ENCODE measurements at places on chromosomes 2 and 18.

DNA sequence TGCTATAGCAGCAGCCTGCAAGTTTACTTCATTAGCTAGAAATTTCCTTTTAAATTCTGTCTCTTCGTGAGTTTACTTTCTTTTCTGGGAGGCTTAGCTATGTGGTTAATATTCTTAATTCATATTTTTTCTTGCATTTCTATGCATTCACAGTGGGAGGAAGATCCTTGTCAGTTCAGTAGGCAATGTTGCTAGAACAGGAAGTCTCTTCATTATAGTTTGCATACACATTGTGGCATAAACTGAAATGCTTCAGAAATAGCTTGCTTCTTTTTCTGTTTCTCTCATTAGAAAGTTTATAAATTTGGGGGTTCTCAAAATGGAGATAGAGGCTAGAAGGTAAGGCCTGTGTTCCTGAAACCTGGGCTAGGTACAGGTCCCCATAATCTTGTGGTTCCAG is 8.1 kb upstream of the ARHGAP15 start:
- DNase-seq, result no peak

GRCh38 chr2:202627042-202627441 is 7.7 kb upstream of the FAM117B start:
- no peak for DNase-seq

DNA sequence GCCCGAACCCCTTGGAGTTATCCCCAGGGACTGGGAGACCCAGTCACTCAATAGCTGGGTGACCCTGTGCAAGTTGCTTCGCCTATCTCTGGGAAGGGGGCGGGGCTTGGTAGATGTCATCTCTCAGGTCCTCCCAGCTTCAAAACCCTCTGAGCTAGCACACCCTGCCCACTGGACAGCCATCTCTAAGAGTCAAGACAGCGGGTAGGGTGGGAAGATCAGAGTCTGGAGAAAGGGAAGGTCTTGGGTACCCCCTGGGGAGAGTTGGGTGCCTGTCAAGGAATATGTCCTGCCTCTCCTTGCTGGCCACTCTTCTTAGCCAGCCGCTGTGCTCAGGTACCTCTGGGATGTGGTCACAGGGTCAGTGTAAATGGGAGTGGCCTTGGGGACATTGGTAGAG is 8.0 kb downstream of the GLI2 start:
- DNase-seq, result no peak

DNA sequence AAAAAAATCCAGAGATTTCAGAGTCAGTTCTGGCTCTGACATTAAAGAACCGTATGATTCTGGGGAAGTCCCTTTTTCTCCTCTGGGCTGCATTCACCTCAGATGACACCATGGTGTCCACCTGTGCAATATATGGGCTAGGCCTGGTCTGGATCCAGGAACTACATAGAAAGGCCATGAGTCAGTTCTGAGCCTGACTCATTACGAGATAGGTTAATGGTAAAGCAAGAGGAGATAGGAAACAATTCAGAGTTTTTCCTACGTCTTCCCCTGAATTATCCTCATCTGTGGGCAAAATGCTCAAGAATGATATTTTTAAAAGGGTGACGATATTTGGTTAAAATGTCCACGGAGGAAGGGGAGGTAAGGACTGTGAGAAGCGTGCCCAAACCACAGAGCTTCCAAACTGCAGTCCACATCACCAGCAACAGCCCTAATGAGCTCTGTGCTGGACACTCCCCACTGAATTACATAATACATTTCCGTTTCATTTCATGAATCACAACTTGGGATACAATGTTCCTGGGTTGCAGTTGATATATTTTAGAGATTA is 180.1 kb upstream of the OSR1 start:
- DNase-seq, result peak; percentile 91

GRCh38 chr2:26672818-26673393 is 19.6 kb upstream of the KCNK3 start:
- DNase-seq, result no peak

DNA sequence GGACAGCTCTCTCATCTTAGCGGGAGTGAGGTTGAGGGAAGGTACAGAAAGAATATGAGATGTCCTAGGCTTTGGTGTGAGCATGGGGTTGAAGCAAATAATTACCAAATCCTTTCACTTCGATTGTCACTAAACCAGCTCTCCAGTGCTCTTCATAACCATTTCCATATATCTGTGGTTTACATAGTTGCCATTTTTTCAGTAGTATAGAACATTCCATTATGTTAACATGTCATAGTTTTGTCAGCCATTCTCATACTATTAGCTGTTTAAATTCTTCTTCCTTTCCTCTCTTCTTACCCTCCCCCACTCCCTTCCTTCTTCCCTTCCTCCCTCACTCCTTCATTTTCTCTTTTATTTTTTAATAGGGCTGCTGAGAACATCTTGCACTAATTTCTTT is 205.9 kb downstream of the BABAM2 start:
- DNase-seq, result peak; percentile 89

DNA sequence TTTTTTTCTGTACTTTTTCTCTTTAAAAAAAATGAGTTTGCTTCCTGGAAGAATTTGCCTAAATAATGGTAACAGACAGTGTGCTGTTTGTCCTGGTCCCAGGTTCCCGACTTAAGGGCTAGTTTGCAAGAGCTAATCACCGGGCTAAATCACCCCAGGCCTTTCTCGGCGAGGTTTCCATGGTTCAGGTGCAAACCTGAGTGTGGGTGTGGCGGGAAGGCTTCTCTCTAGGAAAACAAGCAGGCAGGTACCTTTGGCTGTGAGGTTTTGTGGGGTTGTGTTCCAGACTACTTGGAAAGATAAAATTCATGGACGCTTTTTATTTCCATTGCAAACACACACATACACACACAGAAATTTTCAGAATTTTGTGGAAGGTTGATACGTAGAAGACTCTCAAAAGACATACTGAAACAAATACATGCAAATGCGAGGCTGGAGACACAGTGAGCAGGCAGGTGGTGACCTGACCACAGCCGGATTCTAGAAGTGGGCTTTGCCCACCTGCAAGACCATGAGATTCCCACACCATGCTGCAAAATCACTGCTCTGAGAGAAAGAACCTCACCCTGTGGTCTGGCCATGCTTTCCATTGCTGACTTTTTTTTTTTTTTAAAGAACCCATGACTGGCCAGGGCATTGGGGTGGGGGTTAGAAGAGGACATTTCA is 815 bp downstream of the CNDP1 start:
- DNase-seq, result no peak

DNA sequence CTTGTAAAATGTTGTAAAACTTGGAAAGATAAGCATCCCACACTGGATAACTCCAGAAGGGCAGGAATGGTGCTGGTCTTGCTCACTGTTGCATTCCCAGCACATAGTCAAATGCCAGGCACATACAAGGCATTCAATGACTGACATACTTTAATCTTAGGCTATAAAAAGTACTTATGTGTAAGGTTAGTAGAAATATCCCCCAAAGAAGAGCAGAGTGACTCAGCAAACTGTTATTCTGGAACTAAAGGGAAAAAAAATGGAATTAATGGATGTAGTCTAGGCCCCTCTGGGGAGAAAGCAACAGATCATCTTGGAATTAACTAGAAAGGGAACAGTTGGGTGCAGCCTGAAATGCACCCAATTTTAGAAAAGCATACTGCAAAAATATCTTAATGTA is 9.0 kb downstream of the ZBTB14 start:
- DNase-seq, result peak; percentile 4

GRCh38 chr2:105375001-105375561 is 23.8 kb downstream of the FHL2 start:
- DNase-seq, result peak; percentile 69

DNA sequence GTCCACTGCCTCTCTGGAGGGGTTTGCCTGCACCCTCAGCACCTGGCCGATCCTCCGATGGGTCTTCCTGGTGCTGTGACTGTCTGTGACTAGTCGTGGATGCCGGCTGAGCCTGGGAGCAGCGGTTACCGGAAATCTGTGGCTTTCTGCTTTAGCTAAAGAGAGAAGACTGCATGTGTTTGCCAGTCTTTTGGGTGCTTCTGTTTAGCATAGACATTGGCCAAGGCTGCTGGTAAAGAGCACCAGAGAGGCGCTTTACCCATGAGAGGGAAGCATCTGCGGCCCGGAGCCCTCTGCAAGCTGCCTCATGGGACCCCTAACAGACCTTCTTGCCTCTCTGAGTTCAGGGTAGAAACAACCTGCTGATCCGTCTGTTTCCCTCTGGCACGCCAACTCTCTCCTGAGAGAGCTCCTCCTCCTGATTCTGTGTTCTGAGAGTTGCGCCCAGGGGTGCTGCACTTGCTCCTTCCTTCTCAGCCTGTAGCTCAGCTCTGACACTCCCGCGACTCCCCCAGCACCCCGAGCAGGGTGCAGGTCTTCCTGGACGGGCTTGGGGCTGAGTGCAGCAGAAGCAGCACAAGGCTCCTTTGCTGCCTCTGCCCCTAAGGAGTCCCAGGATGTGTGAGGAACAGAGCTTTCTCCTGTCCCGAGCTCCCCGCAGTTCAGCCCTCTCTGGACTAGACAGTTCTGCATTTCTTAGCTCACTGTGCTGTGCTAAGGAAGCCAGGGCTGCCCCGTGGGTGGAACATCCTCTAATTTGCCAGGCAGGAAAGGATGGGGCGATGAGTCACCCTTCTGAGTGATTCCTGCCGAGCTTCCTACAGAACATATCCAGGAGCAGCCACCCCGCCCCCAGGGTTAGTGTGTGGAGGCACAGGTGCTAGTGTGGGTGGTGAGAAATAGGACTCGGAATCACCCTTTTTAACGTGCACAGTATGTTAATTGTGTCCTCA is 203.2 kb downstream of the SH3RF3 start:
- DNase-seq, result peak; percentile 94

DNA sequence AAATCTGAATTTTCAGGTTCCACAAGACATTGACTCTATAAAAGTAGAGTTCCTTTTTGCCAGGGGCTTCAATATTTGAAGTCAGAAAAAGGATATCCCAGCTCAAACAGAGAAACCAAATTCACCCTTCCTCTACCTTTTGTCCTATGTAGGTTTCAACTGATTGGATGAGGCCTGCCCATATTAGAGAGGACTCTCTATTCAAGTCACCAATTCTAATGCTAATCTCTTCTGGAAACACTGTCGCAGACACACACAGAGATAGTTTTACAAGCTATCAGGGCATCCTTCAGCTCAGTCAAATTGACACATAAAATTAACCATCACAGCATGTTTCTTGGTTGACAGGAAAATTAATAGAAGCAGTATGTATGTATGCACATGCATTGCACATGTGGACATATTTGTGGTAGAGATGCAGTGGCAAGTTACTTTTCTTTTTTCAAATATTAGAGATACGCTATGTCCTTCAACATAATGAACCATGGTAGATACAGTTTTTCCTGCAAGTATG is 207.1 kb downstream of the RAD51AP2 start:
- no peak for DNase-seq

DNA sequence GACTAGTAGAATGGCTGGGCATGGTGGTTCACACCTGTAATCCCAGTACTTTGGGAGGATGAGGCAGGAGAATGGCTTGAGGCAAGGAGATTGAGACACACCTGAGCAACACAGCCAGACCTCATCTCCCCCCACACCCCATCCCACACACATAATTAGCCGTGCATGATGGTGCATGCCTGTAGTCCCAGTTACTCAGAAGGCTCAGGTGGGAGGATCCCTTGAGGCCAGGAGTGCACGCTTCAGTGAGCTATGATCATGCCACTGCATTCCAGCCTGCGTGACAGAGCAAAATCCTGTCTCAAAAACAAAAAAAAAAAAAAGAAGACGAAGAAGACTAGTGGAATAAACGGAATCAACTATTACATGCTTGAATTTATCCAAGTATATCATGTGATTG is 150.0 kb downstream of the STK39 start:
- DNase-seq, result no peak

GRCh38 chr2:212477571-212477970 is 61.0 kb downstream of the ERBB4 start:
- no peak for DNase-seq

DNA sequence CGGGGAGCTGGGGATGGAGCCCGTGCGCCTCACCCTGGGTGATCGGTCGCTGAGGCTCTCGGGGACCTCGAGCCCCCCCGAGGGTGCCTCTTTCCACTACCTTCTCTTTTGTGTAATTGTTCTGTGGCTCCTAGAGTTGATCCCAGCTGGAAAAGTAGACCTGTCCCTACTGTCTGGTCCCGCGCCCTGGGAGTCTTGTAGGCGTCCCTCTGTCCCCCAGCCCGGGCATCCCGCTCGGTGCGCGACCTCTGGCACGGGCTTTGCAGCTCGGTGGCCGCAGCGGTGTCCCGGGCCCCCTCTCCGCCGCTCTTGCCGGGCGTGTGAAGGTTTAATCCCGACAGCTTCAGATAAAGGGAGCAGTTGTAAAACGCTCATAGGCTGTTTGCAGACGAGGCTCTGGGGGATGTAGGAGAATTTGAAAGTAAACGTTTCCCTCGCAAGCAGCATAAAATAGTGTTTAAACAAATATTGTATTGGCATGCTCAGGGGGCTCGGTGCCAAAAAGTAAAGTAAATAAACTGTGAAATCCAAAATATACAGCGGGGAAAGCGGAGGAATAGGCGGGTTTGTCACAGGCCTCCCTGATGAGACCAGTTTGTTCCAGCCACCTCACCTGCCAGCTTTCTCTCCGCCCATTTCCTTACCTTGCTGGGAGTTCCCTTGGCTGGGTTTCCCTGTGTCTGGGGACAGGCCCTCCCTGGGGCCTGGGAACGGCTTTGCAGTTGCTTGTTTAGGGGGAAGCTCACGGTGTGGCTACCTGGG is 1.9 kb downstream of the GLI2 start:
- peak; percentile 38 for DNase-seq

DNA sequence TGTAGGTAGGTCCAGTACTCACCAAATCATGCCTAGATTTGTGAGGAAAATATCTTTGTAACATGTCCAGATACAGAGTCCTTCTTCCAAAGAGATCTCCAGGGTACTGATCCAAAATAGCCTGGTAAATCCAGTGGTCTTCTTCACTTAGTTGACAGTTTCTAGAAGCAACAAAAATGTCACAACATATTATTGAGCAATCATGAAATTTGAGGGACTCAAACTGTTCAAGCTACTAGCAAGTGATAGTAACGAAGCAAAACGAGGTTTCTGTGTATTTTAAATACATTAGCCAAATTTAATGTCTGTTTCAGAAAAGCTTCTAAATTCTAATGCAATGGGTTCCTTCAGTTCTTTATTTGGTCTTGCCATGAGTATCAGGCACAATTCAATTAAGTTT is 142.8 kb downstream of the CCDC148 start:
- DNase-seq, result no peak

- no peak for DNase-seq
These were observed 11.6 kb downstream of the ADCY3 start for GRCh38 chr2:24908461-24908901.

GRCh38 chr2:222701721-222702131 is 30.3 kb downstream of the MOGAT1 start:
- no peak for DNase-seq

GRCh38 chr2:163465440-163465839 is 270.4 kb downstream of the FIGN start:
- no peak for DNase-seq

GRCh38 chr18:68498185-68498584 is 216.7 kb downstream of the TMX3 start:
- no peak for DNase-seq

GRCh38 chr2:46448641-46449040 is 30.7 kb upstream of the TMEM247 start:
- no peak for DNase-seq

- DNase-seq, result no peak
These were observed 52.1 kb downstream of the RAMP1 start for GRCh38 chr2:237911363-237912017.
